Cortex of kidney (tissue), 1 donor: ENCODE measurements at places on chromosomes 12 and 14.

DNA sequence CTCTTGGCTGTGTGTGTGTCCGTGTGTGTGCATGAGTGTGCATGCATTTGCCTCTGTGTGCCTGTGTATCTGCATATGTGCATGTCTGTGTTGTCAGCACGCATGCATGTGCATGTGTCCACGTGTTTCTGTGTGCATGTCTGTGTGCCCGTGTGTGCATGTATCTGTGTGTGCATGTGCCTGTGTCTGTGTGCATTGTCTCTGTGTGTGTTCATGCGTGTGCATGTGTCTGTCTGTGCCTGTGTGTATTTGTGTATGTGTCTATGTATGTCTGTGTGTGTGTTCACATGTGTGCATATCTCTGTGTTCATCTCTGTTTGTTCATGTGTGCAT, 1.1 kb upstream of the GALNT9 start:
- DNase-seq: no peak

- DNase-seq: no peak
Measured at GRCh38 chr14:100577321-100577985, 9.8 kb downstream of the BEGAIN start.

GRCh38 chr14:76193696-76194095, 42.0 kb downstream of the GPATCH2L start:
- no peak for DNase-seq

DNA sequence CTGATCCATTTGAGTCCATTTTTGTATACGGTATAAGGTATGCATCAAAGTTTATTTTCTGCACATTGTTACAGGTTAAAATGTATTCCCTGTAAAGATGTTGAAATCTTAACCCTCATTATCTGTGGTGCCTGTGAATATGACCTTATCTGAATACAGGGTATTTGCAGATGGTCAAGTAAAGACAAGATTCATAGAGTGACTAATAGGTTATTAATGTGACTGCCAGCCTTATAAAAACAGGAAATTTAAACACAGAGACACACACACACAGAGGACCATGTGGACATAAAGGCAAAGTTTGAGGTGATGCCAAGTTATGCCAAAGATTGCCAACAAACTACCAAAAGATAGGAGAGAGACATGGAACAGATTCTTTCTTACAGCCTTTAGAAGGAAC, 347.2 kb upstream of the DCN start:
- DNase-seq: no peak

DNA sequence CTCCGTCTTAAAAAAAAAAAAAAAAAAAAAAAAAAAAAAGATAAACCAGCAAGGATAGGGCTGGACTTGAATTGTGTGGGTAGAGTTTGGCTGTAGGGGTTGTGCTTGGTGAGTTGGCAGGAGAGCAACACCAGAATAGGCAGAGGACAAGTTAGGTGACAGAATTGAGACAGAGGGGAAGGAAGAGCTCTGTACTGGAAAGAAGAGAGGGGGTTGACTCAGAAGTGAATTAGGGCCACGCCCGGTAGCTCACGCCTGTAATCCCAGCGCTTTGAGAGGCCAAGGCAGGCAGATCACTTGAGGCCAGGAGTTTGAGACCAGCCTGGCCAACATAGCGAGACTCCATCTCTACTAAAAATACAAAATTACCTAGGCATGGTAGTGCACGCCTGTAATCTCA, 6.1 kb upstream of the TMEM30B start:
- no peak for DNase-seq

DNA sequence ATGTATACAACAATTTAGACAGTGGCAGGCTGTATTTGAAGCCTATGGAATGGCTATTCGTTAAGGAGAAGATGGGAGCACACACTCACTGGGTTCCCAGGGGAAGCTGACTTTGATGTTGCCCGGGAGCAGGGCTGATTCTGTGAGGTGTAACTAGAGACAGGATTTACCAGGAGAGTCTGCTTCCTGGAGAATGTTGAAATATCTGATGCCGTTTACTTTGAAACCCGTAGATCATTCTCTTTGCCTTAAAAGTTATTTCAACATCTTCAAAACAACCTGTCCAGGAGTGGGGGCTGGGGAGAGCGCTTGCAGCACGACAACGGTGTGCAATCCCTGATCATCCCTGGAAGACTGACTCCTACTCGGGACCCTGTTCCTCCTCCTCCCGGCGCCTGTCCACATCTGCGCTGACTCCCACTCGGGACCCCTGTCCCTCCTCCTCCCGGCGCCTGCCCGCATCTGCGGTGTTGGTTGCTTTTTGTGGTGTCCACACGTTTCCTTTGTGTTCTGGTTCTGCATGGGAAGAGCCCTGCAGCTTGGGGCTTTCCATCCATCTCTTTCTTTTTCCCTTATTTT, 72.6 kb downstream of the AACS start:
- no peak for DNase-seq

GRCh38 chr12:13887779-13888388, 93.5 kb downstream of the GRIN2B start:
- DNase-seq: no peak

DNA sequence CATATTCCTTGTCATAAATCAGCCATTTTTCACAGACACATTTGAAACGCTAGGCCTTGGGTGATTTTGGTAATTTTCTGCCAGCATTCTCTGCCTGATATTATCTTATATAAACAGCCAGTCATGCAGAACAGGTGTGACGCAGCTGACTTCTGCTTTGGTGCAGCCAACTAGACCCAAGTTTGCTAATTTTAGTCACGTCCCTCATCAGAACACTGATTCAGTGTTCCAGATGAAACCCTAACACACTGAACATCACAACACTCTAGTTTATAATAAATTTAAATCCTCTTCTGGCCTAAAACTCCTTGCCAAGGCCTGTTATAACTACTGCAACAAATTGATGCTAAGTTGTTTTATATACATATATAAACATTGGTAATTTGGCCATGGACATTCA, 386.1 kb downstream of the SEC23A start:
- no peak for DNase-seq

GRCh38 chr14:99280066-99280731, 8.2 kb upstream of the BCL11B start:
- no peak for DNase-seq

- no peak for DNase-seq
Measured at GRCh38 chr12:18683327-18684013, 54.3 kb downstream of the PLCZ1 start.

DNA sequence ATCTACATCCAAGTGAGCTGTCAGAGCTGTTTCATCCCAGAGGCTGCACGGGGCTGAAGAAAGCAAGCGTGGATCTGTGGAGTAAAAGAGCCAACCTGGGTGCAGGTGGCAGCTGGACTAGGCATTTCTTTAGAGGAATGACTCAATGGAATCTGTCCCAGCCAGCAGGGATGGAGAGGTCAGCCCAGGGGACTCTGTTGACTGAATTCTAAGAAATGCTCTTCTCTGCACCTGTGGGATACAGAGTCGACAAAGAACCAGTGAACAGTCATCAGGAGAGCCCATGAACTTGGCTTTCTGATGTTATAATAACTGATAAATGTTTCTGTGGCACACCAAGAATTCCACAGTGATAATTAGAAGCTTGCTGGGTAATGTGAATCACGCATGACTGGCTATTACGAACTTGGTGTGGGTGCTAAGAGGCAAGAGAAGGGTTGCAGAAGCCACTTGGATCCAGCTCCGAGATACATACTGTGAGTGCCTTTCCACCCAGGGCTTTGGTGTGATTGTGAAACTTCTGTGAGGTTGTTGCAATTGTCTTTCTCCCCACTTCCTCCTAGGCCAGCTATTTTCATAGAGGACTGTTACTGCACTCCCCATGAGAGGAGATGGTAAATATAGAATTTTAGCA, 16.2 kb downstream of the PYGL start:
- no peak for DNase-seq

- no peak for DNase-seq
Measured at GRCh38 chr14:103496776-103497175, 25.9 kb downstream of the CKB start.

DNA sequence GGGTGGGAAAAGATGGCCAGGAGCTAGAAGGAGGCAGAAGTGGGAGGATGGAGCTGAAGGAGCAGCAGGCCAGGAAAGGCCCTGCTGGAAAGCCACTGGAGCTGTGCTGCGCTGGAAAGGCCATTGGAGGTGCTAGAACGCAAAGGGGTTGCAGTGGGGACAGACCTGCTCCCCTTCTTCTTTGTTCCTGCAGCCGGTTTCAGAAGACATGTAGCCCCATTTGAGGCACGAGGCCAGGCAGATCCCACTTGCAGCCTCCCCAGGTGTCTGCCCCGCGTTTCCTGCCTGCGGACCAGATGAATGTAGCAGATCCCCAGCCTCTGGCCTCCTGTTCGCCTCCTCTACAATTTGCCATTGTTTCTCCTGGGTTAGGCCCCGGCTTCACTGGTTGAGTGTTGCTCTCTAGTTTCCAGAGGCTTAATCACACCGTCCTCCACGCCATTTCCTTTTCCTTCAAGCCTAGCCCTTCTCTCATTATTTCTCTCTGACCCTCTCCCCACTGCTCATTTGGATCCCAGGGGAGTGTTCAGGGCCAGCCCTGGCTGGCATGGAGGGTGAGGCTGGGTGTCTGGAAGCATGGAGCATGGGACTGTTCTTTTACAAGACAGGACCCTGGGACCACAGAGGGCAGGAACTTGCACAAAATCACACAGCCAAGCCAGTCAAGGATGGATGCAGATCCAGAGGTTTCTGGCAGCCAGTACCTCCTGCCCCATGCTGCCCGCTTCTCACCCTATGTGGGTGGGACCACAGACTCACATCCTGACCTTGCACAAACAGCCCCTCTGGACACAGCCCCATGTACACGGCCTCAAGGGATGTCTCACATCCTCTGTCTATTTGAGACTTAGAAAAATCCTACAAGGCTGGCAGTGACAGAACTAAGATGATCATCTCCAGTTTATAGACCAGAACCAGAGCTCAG, 2.3 kb upstream of the GPR162 start:
- DNase-seq: no peak

GRCh38 chr12:40405419-40405818, 180.6 kb downstream of the LRRK2 start:
- DNase-seq: no peak

GRCh38 chr12:8143261-8143660, 13.6 kb upstream of the ZNF705A start:
- no peak for DNase-seq

GRCh38 chr14:92866901-92867865, 55.8 kb upstream of the CHGA start:
- DNase-seq: no peak

DNA sequence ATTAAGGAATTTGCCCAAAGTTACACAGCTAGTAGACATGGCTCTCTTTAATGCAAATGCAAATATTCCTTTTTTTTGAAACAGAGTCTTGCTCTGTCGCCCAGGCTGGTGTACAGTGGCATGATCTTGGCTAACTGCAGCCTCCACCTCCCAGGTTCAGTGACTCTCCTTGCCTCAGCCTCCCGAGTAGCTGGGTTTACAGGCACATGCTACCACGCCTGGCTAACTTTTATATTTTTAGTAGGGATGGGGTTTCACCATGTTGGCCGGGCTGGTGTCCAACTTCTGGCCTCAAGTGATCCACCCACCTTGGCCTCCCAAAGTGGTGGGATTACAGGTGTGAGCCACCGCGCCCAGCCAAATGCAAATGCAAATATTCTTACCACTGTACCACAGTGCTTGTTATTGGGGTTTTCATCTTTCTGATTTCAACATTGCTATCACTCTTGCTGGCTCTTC, 24.5 kb upstream of the HIGD1C start:
- no peak for DNase-seq

DNA sequence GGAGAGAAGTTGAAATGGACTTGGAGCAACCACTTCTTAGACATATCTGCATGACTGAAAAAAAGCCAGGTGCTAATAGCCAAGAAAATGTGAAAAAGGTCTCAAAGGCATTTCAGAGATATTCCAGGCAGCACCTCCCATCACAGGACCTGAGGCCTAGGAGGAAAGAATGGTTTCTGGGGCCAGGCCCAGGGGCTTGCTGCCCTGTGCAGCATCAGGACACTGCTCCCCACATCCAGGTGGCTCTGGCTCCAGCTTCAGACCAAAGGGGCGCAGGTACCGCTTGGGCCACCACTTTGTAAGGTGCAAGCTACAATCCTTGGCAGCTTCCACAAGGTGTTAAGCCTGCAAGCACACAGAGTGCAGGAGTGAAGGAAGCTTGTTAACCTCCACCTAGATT, 114.3 kb downstream of the PIK3C2G start:
- no peak for DNase-seq

DNA sequence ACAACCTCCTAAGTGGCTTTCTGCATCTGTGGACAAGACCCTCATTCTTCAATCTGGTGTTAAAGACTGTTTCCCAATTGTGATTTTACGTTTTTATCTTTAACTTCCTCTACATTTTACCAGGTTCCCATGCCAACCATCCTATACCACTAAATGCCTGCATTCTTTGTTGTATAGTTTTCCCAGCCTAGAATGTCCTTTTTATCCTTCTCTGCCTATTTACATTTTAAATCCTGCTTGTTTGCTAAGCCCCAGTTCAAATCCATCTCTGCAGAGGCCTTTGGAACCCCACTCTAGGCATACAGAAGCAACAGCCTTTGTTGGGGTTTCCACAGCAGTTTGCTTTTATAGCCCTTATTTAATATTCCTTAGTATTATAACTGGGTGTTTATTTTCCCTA, 325.1 kb upstream of the DDHD1 start:
- DNase-seq: no peak

- DNase-seq: no peak
Measured at GRCh38 chr14:55122440-55122986, 6.5 kb upstream of the LGALS3 start.

DNA sequence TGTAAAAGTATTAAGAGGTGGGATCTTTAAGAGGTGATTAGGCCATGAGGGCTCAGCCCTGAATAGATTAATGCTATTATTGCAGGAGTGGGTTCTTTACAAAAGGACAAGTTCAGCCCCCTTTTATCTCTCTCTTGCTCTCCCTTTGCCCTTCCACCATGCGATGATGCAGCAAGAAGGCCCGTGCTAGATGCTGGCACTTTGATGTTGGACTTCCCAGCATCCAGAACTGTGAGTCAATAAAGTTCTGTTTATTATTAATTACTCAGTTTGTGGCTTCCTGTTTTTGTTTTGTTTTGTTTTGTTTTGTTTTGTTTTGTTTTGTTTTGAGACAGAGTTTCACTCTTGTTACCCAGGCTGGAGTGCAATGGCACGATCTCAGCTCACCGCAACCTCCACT, 10.1 kb downstream of the RNASE1 start:
- DNase-seq: no peak

- DNase-seq: no peak
Measured at GRCh38 chr12:70890895-70891832, 29.4 kb downstream of the PTPRR start.

GRCh38 chr12:25017336-25017735, 68.4 kb upstream of the BCAT1 start:
- DNase-seq: no peak

GRCh38 chr12:120650233-120650690, 9.8 kb downstream of the CABP1 start:
- no peak for DNase-seq

DNA sequence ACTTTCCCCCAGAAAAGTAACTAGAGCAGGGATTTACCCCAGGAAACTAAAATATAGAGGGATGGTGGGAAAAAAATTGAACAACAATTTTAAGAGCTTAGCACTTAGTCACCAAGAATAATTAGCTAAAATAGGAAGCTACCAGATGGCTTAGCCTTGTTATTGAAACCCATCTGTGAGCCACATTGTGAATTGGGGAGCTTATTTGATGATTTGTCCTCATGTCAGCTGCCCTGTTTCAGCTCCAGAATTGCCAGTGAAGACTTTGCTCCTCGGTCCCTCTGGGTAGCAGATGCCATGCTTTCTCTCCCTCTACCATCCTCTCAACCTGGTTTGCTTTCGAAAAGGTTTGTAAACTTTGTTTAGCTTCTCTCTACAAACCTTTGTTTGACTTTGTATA, 67.7 kb upstream of the PTHLH start:
- DNase-seq: no peak

- DNase-seq: no peak
Measured at GRCh38 chr14:75559451-75560222, 18.8 kb upstream of the FLVCR2 start.
